NCI-H1092 (cell line): ENCODE measurements at places on chromosomes 13 and 19.

DNA sequence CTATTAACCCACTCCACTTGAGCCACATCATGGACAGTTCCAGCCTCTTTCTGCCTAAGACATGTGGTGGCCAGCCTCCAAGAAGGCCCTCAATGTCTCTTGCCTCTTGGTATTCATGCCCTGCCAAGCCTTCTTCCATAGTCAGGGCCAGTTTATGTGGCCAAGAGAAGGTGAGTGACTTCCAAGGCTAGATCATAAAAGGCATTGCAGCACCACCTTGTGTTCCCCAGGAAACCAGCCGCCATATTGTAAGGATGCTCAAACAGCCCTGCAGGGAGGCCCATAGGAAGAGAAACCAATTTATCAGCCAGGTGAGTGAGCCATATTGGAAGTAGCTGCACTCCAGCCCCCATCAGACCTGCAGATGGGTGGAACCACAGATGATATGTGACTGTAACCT is 12.3 kb upstream of the DNMT1 start:
- no peak for DNase-seq

GRCh38 chr13:31096654-31097302 is 64.9 kb downstream of the HSPH1 start:
- no peak for DNase-seq

DNA sequence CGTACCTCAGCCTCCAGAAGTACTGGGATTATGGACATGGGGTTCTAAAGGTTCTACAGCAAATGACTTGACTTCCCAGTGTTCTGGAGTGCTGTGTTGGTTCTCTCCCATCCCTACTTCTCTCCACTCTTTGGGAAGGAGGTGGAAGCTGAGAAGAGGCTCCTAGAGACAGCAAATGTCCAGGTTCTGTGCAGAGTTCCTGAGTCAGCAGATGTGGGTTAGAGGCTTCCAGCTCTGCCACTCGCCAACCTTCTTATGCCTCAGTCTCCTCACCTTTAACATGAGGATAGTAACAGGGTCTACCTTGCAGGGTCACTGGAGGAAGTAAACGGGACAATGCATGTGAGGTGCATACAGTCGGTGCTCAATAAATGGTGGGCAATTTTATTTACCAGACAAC is 80.5 kb upstream of the VSTM2B start:
- DNase-seq: no peak

DNA sequence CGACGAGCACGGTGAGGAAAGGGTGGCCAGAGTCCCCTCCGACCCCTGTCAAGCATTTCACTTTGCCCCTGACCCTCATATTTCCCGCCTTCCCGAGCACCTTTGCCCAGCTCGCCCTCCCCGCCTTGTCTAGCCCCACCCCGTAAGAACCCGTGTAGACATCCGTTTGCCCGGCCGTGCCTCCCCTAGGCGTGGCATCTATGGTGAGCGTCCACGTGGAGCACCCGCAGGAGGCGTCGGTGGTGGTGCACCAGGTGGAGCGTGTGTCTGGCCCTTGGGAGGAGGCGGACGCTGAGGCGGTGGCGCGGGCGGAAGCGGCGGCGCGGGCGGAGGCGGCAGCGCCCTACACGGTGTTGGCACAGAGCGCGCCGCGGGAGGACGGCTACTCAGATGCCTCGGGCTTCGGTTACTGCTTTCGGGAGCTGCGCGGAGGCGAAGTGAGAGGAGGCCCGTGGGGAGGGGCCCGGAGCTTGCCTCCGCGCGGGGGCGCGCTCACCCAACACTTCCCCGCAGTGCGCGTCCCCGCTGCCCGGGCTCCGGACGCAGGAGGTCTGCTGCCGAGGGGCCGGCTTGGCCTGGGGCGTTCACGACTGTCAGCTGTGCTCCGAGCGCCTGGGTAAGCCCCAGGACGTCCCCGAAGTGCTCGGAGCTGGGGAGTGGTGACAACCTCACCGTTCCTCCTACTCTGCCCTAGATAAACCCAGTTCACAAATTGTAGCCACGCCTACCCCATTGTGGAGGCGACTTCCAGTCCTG is 4.2 kb downstream of the LTBP4 start:
- DNase-seq: no peak

GRCh38 chr13:39159393-39159792 is 121.1 kb downstream of the NHLRC3 start:
- peak; percentile 10 for DNase-seq

DNA sequence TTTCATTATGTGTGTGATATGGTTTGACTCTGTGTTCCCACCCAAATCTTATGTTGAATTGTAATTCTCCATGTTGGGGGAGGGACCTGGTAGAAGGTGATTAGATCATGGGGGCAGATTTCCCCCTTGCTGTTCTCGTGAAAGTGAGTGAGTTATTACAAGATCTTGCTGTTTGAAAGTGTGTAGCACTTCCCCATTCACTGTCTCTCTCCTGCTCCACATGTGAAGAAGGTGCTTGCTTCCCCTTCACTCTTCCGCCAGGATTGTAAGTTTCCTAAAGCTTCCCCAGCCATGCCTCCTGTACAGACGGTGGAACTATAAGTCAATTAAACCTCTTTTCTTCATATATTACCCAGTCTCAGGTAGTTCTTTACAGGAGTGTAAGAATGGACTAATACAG is 54.3 kb upstream of the SERTM1 start:
- DNase-seq: no peak

DNA sequence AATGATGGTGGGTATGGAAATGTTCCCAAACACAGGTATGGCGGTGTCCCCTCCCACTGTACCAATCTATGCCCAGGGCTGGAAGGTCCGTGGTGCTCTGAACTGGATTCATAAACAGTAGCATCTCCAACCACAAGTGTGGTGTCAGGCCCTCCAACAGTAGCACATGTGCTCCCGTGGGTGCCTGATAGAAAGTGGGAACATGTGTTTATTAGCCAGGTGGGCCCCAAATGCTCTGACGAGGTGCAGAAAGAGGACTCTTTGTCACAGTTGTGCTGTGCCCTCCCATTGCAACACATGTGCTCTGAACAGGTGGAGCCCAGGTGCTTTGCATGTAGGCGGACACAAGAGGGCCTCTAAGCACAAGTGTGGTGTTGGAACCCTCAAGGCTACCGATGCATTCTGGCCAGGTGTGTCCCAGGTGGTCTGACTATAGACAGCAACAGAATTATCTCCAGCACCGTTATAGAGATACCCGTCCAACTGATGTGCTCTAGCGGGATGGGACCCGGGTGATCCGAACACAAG is 75.4 kb upstream of the ZNF30 start:
- no peak for DNase-seq

DNA sequence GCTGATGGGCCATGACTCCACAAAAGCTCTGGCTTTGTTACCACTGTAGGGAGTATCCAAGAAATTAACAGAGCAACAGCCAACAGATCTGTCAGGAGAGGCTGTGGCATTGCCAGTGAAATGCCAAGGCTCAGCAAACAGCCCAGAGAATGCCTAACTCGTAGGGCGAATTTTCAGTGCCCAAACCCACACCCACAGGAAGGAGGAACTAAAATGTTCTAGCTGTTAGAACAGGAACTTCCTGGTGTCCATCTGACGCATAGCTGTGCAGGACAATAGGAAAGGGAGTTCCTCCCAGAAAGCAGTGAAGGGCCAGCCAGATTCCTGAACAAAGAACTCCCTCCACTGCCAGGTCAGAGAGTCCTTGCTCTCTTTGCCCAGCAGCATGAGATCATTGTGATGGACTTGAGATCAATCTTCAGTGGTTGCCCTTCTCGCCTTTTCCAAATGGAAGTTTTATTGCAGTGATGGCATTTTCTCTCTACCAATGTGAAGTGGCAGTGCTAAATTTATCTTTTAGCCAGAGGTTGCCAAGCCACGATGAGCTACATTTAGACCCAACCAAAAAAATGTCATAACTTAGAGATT is 224.2 kb upstream of the STARD13 start:
- DNase-seq: no peak

GRCh38 chr19:56692206-56692895 is 20.8 kb upstream of the ZNF835 start:
- no peak for DNase-seq

- no peak for DNase-seq
Observed at GRCh38 chr19:40445780-40446262, 1.7 kb upstream of the SERTAD3 start.

- no peak for DNase-seq
Observed at GRCh38 chr13:42466123-42466522, 107.8 kb upstream of the TNFSF11 start.

- DNase-seq: no peak
Observed at GRCh38 chr13:31986676-31987470, 44.7 kb upstream of the FRY start.

DNA sequence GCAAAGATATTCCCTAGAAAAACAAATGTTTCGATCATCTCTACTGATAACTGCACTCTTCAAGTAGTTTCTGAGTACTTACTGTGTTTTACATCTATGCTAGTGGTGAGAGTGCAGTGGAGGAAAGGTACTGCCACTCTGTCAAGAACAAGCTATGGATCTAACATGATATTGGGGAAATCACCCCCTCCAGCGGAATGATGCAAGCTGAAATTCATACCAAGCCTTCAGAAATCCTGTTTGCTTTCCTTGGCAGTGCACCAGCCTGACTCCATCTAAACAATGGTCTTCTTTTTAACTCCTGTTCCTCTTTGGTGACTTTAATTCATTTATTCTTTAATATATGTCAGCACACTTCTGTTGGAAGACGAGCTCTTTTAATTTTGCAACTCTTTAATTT is 238.0 kb downstream of the PCDH9 start:
- DNase-seq: no peak

- DNase-seq: no peak
Observed at GRCh38 chr13:99991013-99991827, 9.6 kb downstream of the ZIC2 start.

DNA sequence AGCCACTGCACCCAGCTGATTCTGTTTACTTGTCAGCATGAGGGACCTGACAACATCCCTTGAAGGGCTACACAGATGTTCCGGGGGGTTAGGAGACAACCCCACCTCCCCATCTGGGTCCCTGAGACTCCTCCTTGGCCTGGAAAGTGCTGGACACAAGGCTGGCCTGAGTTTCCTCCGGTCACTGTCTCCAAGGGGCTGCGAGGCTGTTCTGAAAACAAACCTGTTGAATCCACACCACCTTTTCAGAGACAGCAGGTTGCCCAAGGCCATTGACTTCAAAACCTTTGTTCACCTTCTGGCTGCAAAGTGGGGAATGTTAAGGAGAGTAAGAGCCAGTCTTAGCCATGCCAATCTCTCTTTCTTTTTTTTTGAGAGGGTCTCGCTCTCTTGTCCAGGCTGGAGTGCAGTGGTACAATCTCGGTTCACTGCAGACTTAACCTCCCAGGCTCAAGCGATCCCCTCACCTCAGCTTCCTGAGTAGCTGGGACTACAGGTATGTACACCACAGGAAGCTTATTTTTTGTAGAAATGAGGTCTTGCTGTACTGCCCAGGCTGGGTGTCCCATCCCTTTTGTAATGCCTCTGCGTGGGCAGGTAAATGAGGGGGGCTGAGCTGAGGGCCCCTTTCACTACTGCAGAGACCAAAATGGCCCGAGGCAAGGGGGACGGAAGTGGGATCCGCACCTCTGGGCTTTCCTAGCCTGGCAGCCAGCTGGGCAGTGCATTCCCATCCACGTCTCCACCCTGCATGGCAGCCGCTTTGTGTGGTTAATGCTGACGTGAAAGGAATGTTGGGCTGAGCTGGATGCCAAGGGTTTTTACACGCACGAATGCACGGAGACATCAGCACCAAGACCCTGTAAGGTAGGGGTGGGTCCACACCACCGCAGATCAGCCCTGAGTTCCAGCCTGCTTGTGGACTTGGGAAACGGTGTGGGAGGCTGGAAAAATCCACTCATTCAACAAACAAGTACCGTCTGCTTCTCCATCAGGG is 1.9 kb upstream of the ZNF628 start:
- no peak for DNase-seq

DNA sequence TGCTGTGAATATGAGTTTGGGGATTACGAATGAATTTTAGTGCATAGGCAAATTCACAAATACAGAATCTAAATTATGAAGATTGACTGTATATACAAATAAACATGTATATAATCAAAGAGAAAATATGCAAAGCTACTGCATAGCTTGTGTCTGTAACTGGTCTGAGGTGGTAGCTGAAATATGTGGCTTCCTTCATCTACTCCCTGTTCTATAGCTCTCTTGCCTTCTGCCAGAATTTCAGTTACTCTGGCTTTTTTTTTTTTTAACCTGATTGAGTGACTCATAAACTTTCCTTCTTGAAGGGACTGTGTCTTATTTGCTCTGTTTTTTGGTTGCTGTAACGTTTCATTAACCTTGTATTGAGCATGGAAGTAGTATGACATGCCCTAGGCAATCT is 26.6 kb downstream of the DNAJC3 start:
- no peak for DNase-seq

GRCh38 chr13:51258612-51259548 is 36.7 kb downstream of the FAM124A start:
- no peak for DNase-seq

DNA sequence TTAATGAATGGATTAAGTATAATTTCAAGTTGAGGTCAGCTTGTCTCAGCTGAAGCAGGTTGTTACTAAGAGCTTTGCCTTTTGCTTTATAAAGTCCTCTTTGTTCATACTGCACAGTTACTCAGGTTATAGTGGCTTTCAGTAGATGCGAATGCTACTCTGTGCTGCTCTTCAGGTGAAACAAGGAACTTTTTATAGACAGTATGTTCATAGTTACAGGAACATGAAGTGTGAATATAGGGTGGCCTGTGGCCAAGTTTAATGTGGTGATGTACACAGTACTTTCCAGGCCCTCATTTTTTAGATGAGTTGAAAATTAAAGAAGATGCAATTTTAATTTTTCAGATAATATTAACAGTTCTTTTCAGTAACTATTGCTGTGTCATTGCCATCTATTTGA is 20.8 kb downstream of the SUGT1 start:
- DNase-seq: no peak

DNA sequence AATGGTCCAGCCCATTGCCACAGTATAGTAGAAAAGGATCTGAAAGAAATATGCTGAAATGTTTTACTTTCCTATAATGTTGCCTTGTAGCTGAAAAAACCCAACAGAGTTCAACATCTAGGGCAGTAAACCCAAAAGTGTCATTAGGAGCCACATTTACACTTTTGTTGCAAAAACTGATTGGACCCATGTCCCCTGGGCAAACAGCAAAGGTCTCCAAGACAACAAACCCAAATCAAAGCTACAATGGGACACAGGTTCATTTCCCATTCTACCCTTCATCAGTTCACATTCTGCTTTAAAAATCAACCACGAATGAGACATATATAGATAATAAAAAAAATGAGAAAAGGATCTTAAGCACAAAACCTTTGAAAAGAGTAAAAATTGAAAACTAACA is 744.8 kb downstream of the PCDH17 start:
- DNase-seq: no peak

GRCh38 chr19:8259142-8259921 is 48.8 kb downstream of the CD320 start:
- DNase-seq: no peak
